Activated CD8-positive, alpha-beta T cell treated with anti-CD3 and anti-CD28 coated beads for 36 hours (primary cell): ENCODE measurements at places on chromosomes 11 and 22.

DNA sequence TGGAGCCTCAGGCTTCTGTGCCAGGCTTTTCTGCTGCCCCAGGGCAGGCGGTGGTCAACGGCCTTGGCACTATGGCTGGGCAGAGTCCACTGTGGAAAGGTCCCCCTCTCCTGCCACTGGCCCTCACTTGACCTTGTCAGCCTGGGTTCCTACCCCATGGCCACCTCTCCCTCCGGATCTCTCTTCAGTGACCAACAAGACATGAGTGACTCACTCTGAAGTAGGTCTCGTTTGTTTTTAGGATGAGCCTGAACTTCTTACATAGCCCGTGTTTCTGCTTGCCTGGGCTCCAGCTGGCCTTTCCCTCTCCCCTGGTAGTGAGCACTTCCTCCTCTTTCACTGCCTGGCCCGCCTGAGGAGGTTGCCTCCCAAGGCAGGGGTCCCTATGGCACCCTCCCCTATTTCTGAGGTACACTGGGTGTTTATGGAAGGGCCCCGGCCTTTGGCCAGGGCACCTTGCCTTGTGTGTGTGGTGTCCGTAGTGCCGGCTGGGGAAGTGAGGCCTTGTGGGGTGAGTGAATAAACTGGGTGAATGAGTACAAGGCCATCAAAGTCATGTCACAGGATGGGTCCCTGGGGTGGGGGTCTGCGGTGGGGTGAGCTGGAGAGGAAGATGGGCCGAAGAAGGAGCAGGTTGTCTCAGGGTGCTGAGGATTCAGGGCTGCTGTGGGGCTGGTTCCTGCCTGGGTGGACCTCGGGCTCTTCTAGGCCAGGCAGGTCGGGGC lies 5.0 kb downstream of the SHANK3 start:
- DNase-seq, result no peak

DNA sequence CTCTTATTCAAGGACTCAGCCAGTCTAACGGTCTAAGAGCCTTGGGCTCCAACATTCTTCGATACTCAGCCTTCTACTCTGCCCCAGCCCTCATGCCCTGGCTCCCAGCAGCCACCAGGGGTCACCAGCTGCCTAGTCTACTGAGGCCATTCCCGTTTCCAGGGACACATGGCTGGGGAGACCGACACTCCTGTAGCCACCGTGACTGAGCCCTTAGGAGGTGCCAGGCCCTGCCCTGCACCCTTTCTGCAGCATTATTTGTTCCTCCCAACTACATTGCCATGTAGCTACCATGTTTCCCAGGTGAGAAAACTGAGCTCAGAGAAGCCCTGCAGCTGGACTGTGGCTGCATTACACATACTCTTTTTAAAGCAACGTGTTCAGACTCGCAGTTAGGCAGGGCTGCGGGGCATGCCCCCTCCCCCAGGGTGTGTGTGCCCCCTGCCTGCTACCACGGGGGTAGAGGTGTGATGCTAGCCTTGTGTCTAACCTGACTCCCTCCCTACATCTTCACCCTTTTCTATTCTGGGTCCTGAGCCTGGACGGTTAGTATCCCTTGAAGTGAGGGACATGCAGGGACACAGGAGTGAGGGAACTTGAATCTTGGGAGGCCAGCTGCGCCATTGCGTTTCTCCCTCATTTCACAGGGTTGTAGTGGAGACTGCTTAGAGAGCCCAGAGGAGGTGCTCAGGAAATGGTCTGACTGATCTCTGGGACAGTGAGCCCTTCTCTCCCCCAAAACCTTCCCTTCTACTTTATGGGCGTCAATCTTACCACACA lies 17.5 kb downstream of the ATG16L2 start:
- peak; percentile 48 for DNase-seq

- DNase-seq, result no peak
These were observed 92.8 kb upstream of the LINC01488 start for GRCh38 chr11:69388661-69389060.

- DNase-seq, result no peak
These were observed 174.8 kb downstream of the C11orf91 start for GRCh38 chr11:33525789-33526188.

GRCh38 chr11:78469896-78470295 lies 52.3 kb upstream of the GAB2 start:
- DNase-seq, result no peak

- no peak for DNase-seq
These were observed 5.3 kb downstream of the SLC17A6 start for GRCh38 chr11:22343371-22344032.

- DNase-seq, result no peak
These were observed 1.0 kb upstream of the C11orf86 start for GRCh38 chr11:66973956-66974580.

DNA sequence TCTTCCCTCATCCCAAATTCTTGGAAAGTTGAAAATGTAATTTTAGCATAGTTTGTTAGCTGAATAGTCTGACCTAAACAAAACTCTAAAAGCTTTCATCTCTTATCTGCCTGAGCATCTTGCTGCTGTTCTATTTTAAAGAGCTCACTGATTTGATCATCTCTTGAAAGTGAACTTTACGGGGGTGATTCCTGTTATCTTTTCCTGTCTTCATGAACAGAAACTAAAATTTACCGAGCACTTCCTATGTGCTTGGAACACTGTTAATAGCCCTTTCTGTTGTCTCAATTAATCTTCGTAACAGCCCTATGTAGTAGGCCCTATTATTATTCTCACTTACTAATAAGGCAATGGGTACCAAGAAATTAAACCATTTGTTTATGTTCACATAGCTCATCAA lies 12.3 kb downstream of the AMOTL1 start:
- no peak for DNase-seq

DNA sequence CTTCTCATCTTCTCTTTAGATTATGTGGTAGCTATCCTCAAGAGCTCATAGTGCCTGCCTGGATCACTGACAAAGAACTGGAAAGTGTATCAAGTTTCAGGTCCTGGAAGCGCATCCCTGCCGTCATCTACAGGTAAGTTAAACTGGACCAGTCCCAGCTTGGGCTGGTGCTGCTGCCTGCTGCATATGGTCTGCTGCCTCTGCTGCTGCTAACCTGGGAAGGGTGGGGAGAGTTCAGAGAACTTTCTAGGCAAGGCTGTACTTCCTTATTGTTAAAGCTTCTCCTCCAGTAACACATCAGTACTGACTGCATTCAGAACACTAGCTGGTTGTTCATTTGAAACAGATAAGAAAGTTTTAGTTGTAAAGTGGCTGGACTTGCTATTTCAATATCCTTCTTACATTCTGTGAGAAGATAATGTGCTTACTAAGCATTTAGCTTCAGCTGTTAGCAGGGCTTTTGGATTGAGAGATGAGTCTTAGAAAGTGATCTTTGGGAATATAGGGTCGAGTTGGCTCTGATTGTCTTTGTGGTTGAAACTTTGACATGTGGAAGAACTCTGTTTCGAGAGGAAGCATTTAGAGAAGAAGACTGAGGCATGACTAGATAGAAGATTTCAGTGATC lies 77.3 kb upstream of the HORMAD2 start:
- DNase-seq, result no peak

- peak; percentile 76 for DNase-seq
These were observed 6.0 kb downstream of the APOL1 start for GRCh38 chr22:36258701-36259614.

DNA sequence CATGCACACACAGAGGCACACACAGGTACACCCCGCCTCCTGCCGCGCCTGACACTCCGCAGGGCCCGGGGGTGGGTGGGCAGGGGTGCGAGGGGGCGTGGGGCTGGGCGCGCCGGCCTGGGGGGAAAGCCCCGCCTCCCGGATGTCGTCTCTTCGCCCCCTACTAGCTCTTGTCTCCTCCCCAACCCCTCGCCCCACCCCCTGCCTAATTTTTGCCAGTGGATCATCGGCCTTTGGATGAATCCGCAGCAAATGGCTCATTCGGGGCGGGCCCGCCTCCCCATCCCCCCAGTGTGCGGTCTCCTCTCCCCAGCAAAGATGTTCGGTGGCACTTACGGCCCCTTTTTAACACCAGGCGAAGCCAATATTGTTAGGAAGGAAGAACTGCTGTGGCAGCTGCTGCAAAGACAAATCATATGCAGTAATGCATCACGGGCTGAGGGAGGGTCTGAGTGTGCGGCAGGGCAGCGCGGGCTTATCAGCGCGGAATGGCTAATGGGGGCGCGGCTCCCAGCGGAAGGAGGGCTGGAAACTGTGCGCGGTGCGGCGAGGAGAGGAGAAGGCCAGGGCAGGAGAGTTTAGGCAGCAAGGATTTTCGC lies 13.4 kb upstream of the NECTIN1 start:
- DNase-seq, result peak; percentile 62

- DNase-seq, result peak; percentile 18
These were observed 8.8 kb downstream of the POU2F3 start for GRCh38 chr11:120248551-120249278.

- no peak for DNase-seq
These were observed 11.1 kb downstream of the IGF2 start for GRCh38 chr11:2128130-2128510.

DNA sequence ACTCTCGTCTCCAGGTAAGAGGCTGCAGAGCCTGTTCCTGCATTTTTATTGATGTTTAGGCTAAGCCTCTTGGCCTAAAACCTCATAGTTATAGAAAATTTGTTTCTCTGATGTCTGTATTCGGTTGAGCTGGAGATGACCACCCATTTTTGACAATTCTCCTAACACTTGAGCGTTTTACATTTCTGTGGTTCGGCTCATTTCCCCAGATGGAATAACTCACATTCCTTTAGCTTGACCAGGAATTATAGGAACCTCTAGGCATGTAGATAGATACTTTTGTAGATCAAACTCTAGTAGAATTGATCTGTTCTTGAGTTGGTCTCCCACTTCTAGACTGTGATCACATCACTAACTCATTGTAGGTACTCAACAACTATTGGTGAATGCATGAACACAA lies 172.6 kb upstream of the CADM1 start:
- no peak for DNase-seq

DNA sequence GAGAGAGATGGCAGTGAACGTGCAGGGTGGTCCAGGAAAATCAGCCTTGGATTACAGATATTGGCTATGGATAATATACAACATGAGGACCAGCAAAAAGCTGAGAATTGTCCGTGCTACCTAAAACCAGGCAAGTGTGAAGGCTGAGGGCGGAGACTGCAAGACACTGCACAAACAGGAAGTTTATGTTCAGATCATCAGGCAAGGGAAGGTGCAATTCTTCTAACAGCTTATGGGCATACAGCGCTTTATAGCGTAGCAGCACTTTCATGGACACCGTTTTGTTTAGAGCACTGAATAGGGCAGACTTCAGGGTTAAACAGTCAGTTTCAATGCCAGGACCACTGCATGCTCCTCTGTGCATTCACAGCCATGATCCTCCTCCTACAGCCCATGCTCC lies 93.1 kb upstream of the TMEM45B start:
- no peak for DNase-seq

GRCh38 chr22:29215012-29215860 lies 9.5 kb downstream of the EMID1 start:
- DNase-seq, result no peak

GRCh38 chr22:25942856-25943411 lies 200.9 kb downstream of the MYO18B start:
- no peak for DNase-seq
